CD8-positive, alpha-beta memory T cell (primary cell): ENCODE measurements at places on chromosomes 5 and 9.

GRCh38 chr5:166358127-166358830 lies 1933.2 kb upstream of the WWC1 start:
- no peak for DNase-seq

DNA sequence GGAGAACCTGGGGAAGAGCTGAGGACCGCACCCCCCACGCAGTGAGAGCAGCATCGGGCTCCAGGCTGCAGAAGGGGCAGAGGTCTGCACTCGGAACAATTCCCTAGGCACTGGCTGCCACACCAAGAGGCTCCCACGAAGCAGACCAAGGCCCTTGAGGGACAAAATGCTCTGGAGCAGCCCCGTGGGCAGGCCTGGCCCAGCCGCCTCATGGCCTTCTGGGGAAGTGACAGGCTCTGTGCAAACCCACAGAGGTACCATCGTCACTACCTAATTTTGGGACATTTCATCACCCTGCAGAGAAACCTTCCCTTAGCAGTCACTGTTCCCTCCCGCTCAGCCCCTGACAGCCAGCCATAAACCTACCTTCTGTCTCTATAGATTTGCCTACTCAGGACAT lies 15.9 kb downstream of the FBXW5 start:
- no peak for DNase-seq

DNA sequence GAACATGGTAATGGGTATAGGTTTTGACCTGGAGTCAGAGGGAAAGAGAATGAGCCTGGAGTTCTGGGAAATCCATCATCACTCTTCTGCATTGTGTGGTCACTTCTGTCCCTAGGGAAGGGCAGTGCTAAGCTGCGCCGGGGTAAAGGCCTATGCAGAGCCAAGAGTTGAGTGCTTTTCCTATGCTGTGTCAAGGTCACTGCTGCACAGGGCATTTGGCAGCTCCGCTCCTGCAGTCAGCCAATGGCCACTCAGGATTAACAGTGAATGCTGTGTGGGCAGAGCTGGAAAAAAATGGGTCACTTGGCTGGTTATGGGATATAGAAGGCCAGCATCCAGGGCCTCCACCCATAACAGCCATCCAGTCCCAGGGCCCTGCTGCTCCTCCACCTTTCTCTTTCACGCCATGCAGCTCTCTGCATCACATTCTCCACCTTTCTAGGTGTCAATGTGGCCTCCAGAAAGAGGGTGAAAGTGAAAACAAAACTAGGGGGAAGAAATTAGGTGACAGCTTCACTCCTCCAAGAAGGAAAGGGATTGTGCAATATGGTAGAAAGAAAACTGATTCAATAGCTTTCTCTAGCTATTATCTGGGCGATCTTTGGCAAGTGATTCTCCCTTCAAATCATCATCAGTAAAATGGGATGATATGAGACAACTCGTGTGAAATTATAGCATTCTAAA lies 279.3 kb upstream of the ANKRD55 start:
- no peak for DNase-seq

GRCh38 chr9:123851851-123852250 lies 78.1 kb downstream of the DENND1A start:
- DNase-seq: no peak

- DNase-seq: no peak
Observed at GRCh38 chr9:69895185-69895584, 74.6 kb downstream of the CFAP95 start.

- no peak for DNase-seq
Observed at GRCh38 chr9:69555802-69556201, 116.4 kb downstream of the APBA1 start.

GRCh38 chr5:173807181-173807655 lies 80.9 kb upstream of the CPEB4 start:
- no peak for DNase-seq

DNA sequence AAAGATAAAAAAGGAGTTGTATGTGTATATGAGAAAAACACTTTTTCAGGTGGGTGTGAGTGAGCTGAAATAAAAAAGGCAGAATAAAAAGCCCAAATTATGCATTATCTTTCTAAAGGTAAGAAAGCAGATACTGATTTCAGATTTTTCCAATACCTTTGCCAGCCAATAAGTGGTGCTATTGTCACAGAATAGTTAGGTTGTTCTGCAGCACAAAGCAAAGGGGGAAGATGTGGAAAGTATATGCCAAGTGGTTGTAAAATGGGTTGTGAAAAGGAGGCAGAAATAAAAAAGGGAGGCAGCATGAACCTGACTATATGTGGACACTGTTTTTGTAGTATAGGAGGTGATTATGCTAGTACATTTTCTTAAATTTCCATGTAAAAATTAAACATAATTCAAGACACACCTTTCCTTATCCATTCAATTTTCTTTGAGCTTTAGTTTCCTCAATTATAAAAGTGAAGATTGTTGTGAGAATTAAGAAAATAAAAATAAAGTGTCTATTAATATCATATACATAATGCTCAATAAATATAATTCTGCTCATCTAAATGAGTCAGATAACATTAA lies 106.7 kb downstream of the SMIM15 start:
- peak; percentile 4 for DNase-seq
